T-helper 2 cell treated with Interferon-gamma antibody and Interleukin-4, amounts not matched to agents 5 μg/mL and 100 μg/mL, for 36 hours (primary cell): ENCODE measurements at places on chromosomes 5 and 9.

GRCh38 chr5:134581241-134581981, 51.2 kb downstream of the SAR1B start:
- no peak for DNase-seq

DNA sequence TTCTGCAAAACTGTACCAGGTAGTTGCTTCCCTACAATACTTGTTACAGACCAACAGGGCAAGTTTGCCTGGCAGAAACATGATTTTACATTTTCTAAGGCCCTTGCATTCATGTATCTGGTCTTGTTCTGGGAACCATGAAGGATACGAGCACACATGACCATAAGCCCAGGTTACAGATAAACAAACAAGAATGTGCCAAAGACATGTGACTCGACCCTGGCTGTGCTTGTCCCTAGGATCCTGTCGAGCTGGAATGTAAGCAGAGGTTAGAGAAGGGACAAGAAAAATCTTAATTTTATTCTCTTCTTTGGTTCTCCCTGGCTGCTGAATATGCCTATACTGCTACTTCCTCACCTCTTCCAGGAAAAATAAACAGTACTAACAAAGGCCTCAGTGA, 32.5 kb downstream of the PTCH1 start:
- DNase-seq = no peak

DNA sequence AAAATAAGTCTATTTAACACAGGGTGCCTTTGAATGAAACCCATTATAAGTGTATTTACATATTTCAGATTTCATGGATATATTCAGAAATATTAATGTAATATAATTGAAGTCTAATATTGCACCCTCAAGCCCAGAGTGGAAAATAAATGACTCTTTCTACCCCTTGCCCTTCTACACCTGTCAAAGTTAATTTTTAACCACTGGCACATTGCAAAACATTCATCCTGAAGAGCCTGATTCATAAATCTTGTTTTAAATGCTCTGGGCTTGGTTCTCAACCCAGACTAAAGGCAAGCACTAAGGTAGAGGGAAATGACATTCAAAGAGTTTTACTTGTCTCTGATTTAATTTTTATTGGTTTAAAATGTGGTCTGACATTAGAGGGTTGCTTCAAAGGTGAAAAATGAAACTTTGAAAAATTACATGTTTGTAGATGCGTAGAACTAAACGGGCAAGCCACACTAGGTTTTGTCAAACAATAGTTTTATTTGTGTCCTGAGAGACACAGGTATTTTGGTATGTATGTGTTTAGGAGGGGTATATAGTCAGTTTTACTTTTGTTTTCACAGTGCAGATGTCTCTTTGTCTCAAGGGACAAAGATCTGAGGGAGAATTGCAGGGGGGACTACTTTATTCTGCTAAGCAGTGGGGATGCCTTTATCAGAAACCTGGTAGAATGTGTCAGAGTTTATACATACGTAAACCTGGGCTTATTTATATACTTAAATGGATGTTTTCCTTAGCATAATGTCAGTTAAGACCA, 69.7 kb downstream of the PIK3R1 start:
- no peak for DNase-seq

DNA sequence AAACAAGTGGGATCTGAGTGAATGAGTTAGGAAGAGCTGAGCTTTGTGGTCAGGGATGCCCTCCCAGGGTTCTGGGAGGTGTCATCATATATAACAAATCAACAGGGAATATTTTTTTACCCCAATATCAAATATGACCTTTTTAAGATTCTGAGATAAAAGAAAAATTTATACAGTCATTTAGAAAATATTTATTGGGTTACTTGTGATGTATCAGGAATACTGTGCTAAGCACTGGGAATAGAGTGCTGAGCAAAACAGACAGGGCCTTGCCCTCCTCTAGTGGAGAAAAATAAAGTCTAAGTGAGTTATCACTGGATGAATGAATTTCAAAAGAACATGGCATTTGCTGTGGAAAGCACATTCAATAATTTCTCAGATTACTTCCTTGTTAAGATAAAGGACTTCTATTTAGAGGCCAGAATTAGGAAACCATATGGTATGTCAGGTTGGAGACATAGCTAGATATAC, 102.9 kb downstream of the BOD1 start:
- no peak for DNase-seq

DNA sequence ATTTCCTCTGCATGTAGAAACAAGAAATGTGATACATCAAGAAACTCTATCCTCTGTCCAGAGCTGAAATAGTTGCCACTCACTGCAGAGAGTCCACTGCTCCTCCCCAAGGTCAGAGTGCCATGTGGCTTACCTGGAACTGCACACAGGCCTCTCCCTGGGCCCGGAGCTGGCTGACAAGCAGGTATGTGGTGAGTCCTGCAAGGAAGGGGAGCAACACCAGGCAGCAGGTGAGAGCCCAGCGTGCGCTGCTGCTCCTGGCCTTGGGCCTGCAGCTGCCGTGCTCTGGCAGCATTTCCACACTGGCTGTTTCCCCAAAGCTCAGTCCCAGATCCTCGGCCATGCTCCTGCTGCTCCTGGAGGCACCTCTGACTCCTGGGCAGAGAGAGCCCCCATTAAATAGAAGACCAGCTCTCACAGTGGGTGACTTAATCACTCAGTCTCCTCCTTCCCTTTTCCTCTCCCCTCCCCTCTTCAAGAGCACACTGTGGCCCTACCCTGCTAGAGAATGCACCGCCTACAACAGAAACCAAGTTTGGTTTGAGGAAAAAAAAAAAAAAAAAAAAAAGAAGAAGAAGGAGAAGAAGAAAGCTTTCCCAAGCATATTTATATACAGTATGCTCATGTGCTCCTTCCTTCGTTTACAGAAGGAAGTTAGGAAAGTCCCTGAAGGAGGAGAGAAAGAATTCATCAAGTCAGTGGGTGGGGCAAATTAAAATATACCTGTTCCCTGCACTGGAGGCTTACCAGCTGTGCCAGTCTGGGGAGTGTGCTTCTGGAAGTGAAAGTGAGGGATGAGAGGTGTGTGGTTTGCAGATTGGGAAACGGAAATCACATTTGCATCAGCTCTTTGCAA, at the start of gene TNFSF15:
Gene TNFSF15 (minus strand): TSS at position 370 of the 856 bp plus-strand sequence. CDS start 27 bp downstream, at position 343.
- DNase-seq = peak; percentile 48

DNA sequence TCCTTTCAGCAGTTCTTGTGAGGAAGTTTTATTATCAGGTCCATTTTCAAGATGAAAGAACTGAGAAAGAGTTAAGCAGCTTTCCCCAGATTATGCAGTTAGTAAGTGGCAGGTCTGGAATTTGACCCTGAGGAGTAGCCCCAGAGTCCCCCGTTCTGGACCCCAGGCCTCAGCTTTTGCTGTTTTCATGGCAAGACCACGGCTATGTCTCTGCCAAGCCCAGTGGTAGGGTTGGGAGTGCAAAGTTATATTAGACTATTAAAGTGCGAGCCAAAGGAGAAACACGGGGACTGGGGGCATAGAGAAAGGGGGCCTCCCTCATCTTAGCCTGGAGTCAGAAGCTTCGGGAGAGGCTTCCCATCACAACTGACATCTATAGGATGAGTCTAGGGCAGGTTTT, 19.3 kb upstream of the ORM1 start:
- DNase-seq = no peak

GRCh38 chr5:80502800-80503199, 14.9 kb downstream of the FAM151B start:
- no peak for DNase-seq

DNA sequence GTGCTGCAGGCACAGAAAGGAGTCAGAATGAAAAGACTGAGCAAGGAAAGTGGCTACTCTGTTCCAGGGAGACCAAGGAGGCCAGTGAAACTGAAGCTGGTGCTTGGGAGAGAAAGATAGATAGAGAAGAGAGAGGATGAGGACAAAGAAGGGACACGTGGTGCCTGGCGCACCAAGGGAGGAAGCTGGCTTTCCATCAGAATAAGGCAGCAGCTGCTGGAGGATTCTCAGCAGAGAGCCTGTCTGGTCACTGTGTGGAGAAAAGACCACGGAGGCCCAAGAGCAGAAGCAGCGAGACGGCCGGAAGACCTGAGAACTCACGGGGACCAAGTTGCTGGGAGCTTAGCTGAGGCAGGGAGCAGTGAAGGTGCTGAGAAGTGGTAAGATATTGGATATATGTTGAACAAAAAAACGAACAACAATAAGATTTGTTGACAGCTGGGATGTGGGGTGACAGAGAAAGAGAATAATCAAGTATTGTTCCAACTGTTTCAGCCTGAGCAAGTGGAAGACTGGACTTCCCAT, 116.1 kb downstream of the SEMA5A start:
- no peak for DNase-seq

DNA sequence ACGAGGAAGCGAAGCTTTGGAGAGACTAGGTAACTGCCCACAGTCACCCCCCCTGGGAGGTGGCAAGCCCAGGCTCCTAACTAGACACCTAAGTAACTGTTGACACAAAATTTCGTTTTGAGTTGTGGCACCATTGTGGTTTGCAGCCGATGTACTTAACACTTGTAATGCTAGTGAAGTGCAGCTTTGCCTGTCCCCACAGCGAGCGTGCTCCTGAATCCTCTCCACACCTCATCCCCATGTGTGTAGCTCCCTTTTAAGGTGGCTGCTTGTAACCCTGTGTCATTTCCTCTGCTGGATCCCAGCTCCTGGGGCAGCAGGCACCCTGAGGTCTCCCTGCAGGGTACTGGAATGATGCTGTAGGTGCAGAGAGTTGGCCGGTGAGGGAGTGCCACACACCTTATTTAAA, 114.9 kb downstream of the TRIO start:
- DNase-seq = no peak

DNA sequence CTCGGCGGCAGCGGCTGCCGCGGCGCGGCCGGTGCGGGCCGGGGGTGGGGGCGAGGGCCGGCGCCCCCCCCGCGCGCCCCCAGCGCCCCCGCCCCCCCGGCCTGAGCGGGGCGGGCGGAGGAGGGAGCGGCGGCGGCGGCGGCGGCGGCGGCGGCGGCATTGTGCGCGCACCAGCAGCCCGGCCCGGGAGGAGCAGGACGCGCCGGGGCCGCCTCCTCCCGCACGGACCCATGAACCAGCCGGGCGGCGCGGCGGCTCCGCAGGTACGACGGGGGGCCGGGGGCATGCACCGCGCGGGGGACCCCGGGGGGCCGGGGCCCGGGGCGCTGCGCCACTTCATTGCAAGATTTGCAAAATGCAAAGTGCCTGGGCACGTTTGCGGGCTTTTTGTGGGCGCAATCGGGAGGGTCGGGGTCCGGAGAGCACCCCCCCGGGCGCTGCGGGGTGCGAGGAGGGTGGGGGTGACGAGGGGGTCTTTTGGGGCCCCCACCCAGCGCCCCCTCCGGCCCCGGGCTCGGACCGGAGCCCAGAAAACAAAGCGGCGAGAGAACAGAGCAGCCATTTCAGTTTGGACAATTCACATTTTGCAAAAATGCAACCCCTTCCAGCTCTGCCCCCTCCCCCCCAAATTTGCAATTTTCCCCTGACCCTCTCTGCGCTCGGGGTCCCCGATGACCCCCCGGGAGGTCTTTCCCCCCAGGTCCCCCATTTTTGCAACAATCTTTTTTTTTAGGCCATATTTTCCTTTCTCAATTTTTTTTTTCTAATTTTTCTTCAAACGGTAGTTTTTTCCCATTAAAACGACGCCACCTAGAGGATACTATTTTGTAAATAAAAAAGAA, at the start of gene ZNF618:
Gene ZNF618 (plus strand): TSS at position 159 of the 842 bp plus-strand sequence. CDS start 72 bp downstream, at position 231.
- no peak for DNase-seq

- DNase-seq = no peak
Measured at GRCh38 chr5:89301321-89302025, 418.5 kb upstream of the MEF2C start.

- DNase-seq = peak; percentile 6
Measured at GRCh38 chr5:11903614-11904264, 507 bp downstream of the CTNND2 start.

GRCh38 chr9:76298521-76299144, 95.6 kb downstream of the RFK start:
- no peak for DNase-seq

DNA sequence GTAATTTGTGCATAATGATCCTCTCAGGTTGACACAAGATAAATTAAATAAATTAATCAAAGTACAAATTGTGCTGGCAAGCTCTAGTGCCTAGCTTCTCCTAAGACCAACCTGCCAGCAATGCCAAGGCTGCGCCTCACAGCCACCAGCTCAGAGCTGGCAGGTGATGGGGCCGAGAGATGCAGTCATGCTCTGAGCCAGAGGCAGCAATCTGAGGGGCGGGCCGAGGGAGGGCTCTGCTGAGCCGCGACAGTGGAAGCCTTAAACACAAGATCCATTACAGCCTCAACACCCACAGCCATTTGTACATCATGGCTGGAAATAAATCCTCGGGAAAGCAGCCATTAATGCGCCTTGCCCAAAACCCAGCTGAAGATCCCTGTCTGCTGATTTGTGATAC, 20.3 kb downstream of the MED27 start:
- no peak for DNase-seq
